Left hindlimb (tissue), 1 donor: ENCODE measurements at places on chromosomes 5 and 9.

GRCh38 chr5:153308282-153308681 lies 182.2 kb upstream of the GRIA1 start:
- no peak for DNase-seq

GRCh38 chr9:85876628-85877027 lies 64.3 kb upstream of the NAA35 start:
- DNase-seq, result no peak

GRCh38 chr5:176846335-176847140 lies 36.2 kb downstream of the UNC5A start:
- DNase-seq, result no peak

DNA sequence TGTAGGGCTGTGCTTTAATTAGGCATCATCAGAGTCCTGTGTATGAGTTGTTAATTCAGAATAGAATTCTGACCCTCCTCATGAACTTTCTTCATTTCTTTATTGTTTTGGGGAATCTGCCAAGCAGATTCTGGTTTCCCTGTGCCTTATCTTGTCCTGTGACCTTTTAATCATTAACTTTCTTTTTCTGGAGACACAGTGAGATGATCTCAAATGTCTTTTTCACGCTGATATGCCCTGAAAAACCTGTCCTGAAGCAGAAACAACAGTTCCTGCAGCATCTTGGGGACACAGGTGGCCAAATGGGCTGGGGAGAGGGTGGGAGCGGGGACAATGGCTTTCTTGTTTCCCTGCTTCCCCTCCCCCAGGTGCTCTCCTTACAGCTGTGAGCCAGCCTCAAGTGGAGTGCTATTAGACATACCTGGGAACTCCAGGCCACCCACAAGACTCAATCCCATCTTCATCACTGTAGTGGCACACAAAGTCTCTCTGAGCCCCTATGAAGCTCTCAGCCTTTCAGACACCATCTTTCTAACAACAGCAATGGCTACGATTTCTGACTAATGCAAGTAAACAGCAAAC lies 213.8 kb downstream of the ATP10B start:
- no peak for DNase-seq

DNA sequence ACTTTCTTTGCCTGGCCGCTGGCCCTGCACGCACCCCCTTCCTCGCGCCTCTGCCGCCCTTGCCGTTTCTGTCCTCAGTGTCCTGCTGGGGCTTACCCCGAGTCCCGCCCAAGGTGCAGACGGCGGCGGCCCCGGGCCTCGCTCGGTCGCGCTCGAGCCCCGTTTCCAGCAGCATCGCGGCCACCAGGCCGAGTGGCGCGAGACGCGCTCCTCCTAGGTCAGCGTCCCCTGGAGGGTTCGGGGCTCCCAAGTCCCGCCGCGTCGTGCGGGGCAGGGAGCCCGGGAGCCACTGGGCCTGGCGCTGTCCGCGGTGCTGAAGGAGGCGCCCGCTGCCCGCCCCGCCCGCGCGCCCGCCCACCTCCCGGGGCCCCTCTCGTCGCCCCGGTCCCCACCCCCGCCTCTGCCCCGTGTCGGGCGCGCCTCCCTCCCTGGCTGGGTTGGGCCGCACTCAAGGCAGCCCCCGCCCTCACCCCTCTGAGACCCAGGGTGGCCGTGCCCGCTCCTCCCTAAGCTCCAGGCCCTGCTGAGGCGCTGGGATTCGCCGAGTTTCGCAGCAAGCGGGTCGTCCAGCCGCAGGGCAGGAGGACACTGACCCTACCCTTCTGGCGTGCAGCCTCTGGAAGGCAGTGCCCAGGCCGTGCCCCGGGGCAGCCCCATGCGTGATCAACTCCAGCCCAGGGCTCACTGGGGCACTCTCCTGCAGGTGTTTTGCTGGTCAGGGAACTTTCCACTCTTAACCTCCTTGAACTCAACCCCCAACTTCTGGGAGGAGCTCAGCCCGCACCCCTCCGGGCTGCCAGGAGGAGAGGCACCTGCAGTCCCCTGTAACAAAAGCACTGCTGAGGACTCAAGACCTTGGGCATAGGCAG lies at the start of gene LHX3:
LHX3 (minus strand) TSS at position 291 of the 869 bp plus-strand sequence; CDS start at position 175, 116 bp downstream.
- no peak for DNase-seq

- no peak for DNase-seq
These were observed 970.0 kb downstream of the MAT2B start for GRCh38 chr5:164475339-164475977.

DNA sequence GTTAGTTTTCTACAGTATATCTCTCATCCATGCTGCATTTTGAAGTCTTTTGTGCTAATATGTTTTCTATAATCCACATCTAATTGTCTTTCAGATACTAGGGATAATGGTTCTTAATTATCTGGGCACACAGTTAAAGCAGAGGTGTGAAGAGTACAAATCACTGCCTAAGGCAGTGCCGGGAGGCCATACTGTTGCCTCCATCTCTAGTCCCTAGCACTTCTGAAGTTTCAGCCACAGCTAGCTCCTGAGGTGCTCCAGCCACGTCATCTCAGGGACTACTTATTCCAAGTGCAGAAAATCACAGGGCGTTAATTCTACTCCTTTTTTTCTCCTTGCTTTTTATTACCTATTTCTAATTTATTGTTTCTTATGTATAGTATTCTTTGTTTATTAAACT lies 760.0 kb upstream of the FAM174A start:
- no peak for DNase-seq

- no peak for DNase-seq
These were observed 48.9 kb upstream of the TTC23L start for GRCh38 chr5:34790069-34790468.

GRCh38 chr5:73853091-73853490 lies 227.1 kb downstream of the ARHGEF28 start:
- no peak for DNase-seq

DNA sequence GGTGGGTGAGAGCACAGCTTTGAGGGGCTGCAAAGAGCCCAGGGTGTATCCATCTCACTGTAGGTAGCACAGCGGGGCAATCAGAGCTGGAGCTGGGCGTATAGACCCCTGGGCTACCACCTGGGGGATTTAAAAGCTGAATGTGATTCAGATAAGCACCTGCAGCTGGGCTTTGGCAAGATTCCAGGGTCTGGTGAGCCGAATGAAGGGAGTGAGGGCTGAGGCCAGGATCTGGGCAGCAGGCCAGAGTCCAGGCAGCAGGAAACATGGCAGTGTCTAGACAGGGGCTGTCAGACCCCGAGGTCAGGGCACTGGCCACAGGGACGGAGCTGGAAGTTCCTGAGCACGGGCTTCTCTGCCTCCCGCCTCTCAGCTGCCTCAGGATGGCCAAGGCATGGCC lies 8.7 kb downstream of the ASS1 start:
- DNase-seq, result no peak

DNA sequence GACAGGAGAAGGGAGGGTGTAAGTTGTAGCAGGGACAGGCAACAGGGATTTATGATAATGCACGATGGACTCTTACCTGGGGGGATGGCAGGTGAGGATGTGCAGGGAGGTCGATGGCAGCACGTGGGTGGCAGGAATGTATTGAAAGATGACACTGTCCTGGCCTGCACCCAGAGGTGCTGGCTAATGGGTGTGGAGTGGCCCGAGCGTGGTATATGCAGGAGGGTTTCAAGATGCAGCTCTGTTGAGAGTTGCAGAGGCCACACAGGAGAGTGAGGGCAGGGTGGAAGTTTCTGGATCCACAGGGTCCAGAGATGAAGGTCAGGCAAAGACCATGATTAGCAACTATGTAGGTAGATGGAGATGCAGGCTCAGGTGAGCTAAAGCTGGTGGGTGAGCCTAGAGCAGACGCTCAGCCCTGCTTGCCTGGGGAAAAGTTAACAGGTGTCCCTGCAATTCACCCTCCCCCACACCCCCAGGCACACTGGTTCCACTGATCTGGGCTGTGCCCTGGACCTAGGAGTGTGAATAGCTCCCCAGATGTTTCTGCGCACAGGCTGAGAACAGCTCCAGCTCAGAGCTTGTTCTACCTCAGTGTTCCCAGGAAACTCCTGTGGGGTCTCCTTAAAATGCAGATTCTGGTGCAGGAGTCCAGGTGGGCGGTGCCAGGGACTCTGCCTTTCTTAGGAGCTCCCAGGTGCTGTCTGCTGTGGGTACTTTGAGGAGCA lies 21.5 kb upstream of the S1PR3 start:
- DNase-seq, result no peak

GRCh38 chr9:18906656-18907395 lies 126.2 kb downstream of the SAXO1 start:
- DNase-seq, result no peak

- DNase-seq, result no peak
These were observed 20.0 kb downstream of the CEMIP2 start for GRCh38 chr9:71748280-71748743.

DNA sequence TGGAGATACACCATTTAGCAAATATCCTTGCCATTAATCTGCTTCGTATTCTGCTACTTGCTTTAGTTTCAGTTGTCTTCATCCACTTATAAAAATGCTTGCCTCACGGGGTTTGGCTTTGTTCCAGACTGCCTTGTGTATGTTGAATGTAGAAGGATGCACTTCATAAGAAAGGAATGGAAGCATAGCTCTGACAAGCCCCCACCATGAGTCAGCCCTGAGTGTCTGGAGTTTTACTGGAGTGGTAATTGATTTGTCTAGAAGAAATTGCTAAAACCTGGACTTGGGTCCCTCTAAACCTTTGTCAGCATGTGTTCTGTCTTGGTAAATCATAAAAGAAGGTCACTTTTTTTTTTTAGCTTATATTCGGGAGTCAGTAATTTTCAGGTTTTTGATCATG lies 4.6 kb downstream of the TEX48 start:
- no peak for DNase-seq

- DNase-seq, result no peak
These were observed 268.7 kb upstream of the GAS1 start for GRCh38 chr9:87216036-87216435.

DNA sequence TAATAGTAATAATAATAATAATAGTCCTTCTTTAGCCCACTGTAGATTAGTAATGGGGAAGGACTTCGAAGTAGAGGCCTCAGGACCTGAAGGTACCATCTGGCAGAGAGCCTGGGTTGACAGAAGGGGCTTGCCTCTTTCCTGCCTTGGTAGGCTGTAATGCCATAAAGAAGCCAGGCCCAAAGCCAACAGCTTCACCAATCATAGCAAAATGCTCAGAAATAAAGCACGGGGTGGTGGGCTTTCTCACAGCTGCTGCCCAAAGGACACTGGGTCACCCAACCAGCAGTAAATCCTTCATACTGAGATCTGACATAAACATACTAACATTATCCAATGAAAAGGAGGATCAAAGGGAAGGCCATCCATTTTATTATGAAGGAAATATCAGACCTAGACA lies 70.7 kb downstream of the SUSD1 start:
- DNase-seq, result no peak

DNA sequence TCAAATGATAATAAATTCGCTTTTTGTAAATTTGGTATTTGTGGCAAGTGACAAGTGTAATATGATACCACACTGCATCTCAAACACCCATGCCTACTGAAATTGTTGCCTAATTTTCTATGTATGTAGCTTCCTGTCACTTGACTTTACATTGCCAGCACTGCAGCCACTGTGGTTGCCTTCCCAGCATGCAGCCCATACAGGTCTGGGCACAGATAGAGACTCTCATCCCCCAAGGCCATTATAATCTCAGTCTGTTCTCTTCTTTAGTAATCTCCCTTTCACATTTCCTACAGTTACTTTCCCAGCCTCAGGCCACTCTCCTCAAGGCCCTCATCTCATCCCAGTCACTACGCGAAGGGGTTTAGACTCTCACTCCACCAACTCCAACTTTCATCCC lies 1200.6 kb downstream of the PTPRD start:
- DNase-seq, result no peak

GRCh38 chr5:134906811-134907210 lies 1.9 kb downstream of the PCBD2 start:
- no peak for DNase-seq

DNA sequence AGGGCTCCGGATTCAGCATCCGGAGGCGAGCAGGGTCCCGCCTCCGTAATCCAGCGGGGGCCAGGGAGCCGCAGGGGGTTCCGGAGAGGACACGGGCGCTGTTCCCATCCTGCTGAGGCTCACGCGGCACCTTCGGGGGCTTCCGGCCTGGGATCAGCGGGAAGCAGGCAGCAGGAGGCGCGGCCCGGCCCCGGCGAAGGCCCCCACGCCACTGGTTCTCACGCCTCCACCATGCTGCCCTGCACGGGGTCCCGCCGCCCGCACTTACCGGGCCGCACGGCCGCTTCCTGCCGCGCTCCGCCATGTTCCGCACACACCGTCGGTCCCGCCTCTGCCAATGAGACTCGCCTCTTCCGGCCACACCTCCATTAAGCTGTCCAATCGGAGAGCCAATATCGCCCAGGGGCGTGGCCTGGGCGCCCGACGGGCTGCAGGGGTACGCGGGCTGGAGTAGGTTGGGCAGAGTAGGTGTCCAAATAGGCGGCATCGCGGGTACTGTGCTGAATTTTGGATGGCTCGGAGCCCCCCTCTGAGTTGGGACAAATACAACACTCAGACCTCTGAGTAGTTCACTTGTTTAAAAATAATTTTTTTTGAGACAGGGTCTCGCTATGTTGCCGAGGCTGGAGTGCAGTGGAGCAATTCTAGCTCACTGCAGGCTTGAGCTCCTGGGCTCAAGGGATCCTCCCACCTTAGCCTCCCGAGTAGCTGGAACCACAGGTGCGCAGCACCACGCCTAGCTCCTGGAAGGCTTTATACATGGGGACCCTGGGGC lies at the start of gene SPOUT1:
SPOUT1 (minus strand) TSS at position 318 of the 775 bp plus-strand sequence; CDS start at position 304, 14 bp downstream.
- peak; percentile 95 for DNase-seq

DNA sequence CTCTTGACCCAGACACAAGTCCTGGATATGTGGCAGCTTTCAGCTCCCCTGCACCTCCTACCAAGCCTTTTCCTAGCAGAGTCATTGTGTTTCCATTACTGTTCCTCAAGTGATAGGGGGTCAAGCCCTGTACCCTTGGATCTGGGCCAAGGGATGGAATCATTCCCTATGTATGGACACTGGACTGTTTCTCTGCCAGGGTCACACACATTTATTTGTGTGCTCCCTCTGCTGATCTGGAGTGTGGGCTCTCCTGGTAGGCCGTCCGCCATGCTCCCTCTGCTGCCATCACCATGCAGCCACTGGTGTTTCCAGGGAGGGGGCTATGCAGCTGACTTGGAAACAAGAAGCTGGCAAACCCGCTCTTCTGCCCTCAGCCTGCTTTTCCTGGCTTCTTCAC lies 9.5 kb downstream of the GM2A start:
- DNase-seq, result no peak

GRCh38 chr5:125452991-125453390 lies 706.6 kb upstream of the ZNF608 start:
- DNase-seq, result no peak

GRCh38 chr5:8079056-8079455 lies 210.1 kb downstream of the MTRR start:
- DNase-seq, result no peak

DNA sequence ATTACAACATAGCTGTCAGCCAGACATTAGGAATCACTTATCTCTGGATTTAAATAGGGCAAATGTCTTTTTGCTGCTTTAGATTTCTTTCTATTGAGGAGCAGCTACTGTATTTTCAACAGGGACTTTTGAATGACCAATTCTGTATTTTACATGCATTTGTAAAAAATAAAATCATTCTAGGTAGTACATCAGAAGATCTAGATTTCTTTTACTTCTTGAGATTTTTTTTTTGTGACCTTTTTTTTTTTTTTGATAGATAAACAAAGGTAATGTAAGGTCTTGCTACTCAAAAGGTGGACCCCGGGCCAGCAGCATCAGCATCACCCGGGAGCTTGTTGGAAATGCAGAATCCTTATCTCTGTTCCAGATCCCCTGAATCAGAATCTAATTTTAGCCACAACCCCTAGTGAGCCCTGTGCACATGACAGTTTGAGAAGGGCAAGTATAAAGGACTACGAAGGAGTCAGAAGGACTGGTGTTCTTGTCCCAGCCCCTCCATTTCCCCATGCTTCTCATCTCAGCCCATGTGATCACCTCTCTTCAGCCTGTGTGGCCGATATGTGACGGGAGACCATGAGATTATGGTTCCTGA lies 37.7 kb upstream of the CKMT2 start:
- no peak for DNase-seq
